Stimulated activated CD4-positive, alpha-beta T cell treated with anti-CD3 and anti-CD28 coated beads, TNF-alpha, amount 100 ng/mL, for 48 hours (primary cell): ENCODE measurements at places on chromosomes 6 and 20.

DNA sequence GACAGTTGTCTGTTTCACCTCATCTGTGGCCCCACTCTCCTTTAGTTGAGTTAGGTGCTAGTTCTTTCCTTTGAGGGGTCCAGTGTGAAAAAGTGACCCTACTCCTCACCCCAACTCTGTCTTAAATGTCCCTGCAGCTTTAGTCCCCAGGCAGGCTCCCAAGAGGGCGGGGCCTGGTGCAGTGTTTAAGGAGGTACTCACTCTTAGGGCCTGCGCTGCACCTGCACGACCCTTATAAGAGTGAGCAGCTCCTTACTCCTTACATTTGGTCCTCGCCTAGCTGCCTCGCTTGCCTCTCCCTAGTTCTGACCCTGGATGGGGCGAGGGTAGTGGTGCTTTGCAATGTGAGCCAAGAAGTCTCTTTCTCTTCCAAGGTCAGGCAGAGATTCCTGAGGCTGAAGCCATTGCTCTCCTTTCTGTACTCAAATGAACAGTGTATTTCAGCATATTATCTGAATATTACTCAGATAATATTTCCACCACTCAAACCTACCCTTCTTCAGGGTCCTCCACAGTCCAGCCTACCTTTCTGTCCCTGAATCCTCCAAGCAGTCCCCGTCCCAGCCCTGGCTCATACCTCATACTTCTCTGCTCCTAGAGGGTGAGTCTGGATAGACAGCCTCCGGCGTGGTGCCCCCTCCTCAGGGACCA lies 11.9 kb upstream of the VEGFA start:
- DNase-seq = no peak

DNA sequence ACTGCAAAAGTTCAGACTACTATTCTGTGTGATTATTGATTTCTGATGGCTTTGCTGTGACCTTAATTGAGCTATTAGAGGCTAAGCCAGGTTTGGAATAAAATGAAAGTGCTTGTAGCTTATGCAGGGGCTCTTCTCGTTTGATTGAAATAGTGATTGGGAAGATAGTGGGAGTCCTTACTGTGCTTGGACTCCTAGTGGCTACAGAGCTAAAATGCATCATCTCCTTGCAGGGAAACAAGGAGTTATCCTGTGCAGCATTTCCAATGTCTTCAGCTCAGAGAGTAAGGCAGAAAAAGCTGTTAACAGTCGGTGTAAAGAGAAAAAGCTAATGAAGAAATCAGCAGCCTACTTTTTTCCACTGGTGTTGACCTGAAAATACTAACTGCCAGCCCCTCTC lies 173.5 kb downstream of the SLC35F1 start:
- DNase-seq = no peak

- DNase-seq = no peak
Observed at GRCh38 chr6:110356778-110357177, 1.4 kb downstream of the METTL24 start.

GRCh38 chr20:63247671-63248228 lies 6.5 kb downstream of the NKAIN4 start:
- DNase-seq = no peak

GRCh38 chr6:44935693-44936300 lies 392.3 kb upstream of the RUNX2 start:
- no peak for DNase-seq

DNA sequence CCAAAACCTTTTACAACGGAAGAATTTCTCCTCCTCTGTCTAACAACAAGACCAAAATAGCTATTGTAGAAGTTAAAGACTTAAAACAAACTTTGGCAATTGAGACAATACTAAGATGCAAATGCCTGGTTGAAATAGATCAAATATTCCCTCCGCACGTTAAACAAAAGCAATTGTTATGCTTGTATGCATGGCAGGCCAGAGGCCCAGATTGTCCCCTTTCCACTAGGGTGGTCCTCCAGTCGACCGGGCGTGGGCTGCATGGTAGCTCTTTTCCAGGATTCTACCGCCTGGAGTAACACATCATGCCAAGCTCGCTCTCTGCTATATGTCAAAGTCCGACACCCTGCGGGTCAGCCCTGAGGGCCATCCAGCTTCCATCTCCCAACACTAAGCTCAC lies 234.7 kb downstream of the RNGTT start:
- no peak for DNase-seq

DNA sequence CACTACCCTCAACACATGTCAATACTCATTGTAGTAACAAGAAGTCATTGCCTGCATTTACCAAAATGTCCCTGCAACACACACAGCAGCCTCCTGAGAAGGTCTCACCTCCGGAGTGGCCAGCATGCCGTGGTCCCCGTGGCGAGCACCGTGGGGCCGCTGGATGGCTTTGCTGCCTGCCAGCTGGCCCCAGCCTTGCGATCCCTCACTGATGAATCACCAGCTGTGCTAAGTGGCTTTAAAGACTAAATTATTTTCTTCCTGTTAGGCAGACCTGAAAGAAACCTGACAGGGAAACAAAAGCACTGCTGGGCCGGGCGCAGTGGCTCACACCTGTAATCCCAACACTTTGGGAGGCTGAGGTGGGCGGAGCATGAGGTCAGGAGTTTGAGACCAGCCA lies 306.7 kb downstream of the CDH4 start:
- DNase-seq = no peak

DNA sequence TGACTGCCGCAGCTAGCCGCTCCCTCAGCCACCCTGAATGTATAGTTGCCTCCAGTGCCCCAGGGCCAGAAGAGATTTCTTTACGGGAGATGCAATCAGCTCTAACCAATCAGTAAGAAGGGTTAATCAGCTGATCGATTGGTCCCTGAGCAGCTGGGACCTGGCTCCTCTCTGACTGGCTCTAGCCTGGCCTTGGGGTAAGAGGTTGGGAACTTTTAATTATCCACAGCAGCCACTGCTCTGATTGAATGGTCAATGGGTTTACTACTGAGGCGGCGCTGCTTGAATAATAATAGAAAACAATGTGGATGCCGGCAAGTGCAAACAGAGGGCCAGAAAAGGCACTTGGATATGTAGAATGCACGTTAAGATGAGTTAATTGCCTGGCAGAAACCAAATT lies 99.8 kb downstream of the TFAP2A start:
- no peak for DNase-seq

- no peak for DNase-seq
Observed at GRCh38 chr6:9783567-9783966, 631.3 kb downstream of the TFAP2A start.

DNA sequence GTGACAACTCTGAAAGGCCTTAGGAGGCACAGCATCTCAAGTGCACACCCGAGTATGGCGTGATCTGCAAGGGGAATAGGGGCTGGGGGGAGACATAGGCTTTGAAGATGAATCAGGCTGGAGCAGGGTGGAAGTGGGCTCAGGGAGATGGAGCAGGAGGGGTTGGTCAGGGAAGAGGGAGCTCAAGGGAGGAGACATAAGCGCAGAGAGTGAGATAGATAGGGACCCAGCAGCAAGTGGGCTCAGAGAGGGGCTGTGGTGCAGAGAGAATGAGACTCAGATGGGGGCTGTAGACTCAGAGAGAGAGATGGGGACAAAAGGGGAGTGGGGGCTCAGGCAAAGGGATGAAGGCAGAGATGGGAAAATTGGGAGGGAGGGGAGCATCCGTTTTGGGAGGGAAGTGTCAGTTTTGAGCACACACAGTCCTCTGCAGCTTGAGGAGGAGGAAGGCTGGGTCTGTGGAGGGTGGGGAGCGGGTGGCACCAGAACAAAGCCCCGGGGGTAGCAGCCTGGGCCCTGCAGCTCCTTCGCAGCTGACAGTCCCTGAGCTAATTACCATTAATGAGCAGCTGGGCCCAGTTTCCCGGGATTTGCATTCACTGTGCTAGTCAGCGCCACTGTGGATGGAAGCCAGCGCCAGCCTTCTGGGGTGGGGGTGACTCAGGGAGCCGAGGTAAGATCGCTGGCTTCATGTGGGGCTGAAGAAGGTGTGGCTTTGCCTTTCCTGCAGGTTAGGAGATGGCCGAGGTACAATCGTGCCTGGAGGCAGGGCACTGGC lies 18.7 kb downstream of the SRXN1 start:
- no peak for DNase-seq

DNA sequence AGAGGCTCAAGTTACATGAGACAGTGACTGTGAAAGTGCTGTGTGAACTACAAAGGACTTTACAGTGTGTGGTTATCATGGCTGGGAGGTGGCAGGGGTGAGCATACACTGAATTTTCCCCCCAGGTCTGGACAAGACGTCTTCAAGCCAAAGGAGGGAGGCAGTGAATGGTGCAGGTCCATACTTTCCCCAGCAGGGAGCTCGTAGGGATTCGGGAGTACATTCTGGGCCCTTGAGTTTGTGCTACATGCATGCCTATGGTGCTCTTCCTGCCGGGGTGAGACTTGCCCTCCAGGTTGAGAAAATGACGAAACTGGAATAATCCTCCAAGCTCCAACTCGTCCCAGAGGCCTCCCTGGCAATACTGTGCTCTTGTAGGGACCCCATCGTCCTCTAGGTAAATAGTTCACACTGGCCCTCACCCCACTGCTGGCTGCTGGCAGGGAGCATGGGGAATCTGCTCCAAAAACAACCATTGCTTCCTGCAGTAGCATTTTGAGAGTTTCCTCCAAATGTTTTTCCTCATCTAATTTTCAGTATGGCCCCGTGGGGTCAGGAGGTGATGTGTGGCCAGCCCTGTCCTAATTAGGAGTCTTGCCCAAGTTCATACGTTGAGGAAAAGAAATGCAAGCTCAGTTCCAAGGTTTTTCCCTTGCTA lies 57.6 kb downstream of the ZNF831 start:
- DNase-seq = no peak

- no peak for DNase-seq
Observed at GRCh38 chr6:152094276-152094675, 286.8 kb downstream of the ESR1 start.

DNA sequence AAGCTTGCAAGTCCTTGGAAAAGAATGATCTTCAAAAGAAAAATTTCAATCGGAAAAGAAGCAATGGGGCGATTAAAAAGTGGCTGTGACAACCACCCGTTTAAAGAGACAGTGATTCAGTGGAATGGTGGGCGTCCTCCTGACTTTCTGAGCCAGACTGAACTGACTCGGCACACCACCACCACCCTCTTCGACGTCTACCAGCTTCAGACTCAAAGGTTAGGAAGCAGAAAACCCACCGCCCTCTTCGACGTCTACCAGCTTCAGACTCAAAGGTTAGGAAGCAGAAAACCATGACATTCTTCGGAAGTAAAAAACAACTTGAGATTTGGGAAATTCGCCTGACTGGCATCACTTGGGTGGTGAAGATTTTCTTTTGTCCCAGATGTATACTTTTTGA lies 28.3 kb upstream of the IRF4 start:
- DNase-seq = no peak

DNA sequence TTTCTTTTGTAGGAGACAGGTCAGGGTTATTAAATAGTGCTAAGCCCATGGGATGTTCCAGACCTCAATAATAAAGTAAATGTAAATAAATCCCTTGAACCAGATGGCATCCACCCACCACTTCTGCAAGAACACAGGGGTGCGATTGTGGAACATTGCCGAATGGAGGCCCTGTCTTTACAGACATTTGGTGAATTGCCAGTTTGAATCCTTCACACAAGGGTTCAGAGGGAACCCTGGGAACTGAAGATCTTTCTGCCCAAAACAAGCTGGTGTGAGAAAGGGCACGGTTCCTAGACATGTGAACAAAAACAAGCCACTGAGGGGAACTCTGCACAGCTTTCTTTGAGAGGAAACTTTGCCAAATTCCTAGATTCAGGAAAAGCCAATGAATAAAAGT lies 30.2 kb upstream of the RNF8 start:
- no peak for DNase-seq

GRCh38 chr6:35776364-35777215 lies at the start of gene CLPSL2:
Gene CLPSL2, plus strand, starts transcription at chr6:35776598. Its CDS starts 21 bp downstream, at chr6:35776619.
- no peak for DNase-seq

DNA sequence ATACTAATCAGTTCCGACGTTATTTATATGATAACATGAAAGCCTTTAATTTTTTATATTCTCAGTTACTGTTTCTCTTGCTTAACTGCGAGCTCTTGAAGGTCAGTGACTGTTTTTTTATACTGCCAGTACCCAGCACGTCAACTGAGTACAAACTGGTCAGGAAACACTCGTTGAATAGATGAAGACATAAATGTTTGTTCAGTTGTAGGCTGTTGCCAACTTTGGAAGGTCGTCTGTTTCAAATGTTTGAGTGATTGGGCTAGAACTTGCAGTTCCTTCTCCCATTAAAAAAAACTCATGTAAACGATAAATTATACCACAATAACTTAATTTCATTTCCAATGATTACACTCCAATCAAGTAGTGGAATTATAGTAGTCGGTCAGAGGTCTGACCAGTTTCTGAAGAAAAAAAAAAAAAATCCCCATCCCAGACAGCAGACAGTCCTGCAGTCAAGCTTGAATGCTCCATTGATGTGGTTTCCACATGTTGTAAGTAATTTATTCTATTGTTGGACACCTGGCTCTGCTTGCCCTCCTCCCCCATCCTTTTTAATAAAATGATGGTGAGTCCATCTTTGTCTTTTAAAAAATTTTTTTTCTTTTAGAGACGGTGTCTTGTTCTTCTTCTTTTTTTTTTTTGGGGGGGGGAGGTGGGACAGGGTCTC lies 81.1 kb downstream of the SASH1 start:
- no peak for DNase-seq

- no peak for DNase-seq
Observed at GRCh38 chr20:34485068-34485634, 31.1 kb upstream of the DYNLRB1 start.

DNA sequence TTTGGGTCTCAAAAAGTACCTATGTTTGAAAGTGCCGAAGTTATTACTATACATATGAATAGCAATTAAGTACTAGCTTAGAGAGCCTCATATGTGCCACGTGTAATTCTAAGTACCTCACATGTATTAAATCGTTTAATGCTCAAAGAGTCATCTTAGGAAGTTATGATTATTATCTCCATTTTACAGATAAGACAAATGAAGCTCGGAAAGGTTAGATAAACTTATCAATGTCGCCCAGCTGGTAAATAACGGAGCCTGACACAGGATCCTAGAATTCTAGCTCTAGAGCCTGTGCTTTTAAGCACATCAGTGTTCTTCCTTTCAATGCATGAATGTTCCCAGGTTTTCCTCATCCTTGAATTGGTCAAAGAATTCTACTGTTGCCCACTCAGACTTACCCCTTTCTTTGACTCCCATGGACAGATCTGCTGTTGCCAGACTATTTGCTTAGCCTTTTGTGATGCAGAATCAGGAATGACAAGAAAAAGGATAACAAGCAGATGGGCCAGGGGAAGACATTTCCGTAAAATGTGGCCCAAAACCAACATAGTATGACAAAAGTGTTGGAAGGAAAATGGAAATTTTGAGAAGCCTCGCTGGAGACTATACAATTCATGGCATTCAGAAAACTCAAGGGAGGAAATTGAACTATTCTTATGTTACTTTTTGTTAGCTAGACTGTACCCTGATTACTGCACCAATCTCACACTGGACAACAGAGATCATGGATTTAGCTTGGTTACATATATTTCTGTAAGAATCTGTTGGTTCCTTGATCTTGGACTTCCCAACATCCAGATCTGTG lies 237.1 kb upstream of the CITED2 start:
- DNase-seq = no peak

DNA sequence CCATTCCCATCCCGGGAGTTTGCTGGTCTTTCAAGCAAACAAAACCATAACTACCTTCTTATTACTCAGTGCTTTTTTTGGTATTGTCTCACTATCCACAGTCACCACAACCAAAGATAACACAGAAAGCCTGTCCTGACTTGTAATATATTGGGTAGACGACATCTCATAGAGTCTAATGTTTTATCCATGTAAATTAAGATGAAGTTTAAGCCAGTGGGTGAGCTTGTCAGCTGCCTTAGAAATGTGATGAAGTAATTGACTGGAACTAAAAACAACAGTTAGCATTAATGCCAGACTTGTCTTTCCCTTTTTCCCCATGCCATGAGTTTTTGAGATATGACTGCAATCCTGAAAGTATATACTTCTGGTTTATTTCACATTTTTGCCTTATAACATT lies 282.7 kb upstream of the PRDM1 start:
- DNase-seq = no peak
